ENCODE measurements at places on chromosomes 4 and X.
A peak's percentile ranks its signal among the peaks of the same experiment; 100 is the strongest.

DNA sequence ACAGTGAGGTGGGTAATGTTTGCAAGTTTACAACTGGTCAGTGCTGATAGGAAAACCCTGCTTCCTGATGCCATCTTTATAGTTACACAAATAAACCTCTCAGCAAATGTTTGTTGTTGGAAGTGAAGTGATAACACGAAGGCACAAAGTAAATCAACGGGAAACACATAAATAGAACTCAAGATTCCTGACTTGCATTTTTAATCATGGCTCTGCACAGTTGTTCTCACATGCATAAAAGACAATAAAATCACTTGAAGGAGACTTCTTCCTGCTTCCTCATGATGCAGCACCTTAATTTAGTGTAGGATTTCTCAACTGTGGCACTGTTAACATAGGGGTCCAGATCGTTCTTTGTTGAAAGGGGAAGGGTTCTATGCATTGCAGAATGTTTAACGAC is 907.7 kb downstream of the RAB28 start:
- DNase-seq: no peak

DNA sequence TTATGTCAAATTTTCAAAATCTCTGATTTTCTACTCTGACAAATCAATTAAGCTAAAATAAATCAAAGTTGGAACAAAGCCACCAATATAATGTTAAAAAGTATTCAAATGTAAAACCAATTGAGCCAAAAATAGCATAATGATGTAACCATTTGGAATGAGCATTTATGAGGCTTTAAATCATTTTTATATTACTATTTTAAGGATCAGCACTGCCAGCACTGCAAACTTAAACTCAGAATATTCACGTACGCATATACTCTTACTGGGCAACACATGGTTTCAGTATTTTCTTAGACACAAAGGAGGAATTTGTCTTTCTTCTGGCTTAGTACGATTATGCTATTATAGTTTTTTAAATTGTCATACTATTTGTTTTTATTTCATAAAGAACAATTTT is 52.2 kb downstream of the AFAP1 start:
- no peak for DNase-seq

- DNase-seq: no peak
Measured at GRCh38 chrX:8284131-8284530, 113.1 kb upstream of the VCX2 start.

- no peak for DNase-seq
Measured at GRCh38 chr4:76723924-76724323, 174.0 kb downstream of the SOWAHB start.

GRCh38 chr4:144355811-144356757 is 215.6 kb upstream of the GYPA start:
- DNase-seq: peak; percentile 5

GRCh38 chr4:122978109-122978508 is 55.7 kb upstream of the NUDT6 start:
- no peak for DNase-seq

GRCh38 chrX:118594697-118595420 is 99.2 kb downstream of the DOCK11 start:
- DNase-seq: no peak

DNA sequence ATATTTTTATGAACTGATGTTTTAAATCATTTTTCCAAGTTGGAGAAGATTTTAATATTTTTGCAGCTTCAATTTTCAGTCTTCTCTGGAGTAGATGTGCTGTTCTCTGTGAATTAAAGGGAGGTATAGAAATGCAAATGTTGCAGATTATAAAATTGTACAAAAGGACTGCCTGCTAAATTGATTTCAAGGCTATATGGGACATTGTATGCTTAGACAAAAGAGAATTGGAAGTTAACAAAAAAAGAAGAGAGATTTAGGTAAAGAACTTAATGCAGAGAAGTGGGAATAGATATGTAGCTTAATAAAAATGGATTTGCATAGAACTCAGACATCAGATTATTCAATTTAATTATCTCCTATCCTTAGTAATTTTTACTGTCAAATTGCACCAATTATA is 403.3 kb downstream of the ZIC3 start:
- no peak for DNase-seq

- DNase-seq: peak; percentile 16
Measured at GRCh38 chrX:17376431-17377077, 1.6 kb downstream of the NHS start.
